ENCODE measurements at places on chromosomes 12 and 14. TPM values are rescaled to one million over a fixed set of nuclear protein-coding genes. Genes with fewer than 3 reads are reported as not detected.

The VASH1 gene
- total RNA-seq, result 2.7 TPM

The LTB4R2 gene
- 1.3 TPM for total RNA-seq

The SIX4 gene
- total RNA-seq, result 8.1 TPM

The TSPAN11 gene
- under 0.01 TPM for total RNA-seq

The FZD10 gene
- total RNA-seq, result not detected
